ENCODE measurements at places on chromosomes 6 and 20.

GRCh38 chr20:19975901-19976300, 41.3 kb upstream of the NAA20 start:
- DNase-seq, result peak; percentile 72

DNA sequence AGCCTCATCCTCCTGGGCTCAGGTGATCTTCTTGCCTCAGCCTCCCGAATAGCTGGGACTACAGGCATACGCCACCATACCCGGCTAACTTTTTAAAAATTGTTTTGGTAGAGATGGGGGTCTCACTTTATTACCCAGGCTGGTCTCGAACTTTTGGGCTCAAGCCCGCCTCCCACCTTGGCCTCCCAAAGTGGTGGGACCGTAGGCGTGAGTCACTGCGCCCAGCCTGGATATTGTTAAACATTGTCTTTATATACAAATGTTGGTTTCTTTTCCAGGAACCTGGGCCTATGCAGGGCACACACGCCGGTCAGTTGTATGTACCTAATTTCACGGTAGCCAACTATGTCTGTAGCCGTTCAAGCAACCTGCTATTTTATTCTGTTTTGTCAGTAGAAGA, 60.1 kb downstream of the SYNJ2 start:
- no peak for DNase-seq

DNA sequence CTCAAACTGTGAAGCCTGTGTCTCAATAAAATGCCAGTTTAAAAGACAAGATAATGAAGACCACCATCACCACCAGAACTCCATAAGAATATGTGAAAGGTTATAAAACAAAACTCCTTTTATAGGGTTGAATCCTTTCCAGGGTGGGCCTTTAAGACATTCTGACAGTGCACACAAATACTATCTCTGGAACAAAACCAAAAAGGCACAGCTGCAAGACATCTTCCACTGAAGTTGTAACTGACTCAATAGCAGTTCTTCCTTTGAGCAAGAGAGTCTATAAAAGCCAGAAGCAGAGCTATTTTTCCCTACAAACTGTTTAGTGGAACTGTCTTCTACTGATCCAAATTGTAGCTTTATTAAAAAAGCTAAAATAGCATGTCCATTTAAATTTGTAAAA, 81.6 kb downstream of the EPB41L2 start:
- no peak for DNase-seq

GRCh38 chr6:126781582-126781981, 336.9 kb upstream of the RSPO3 start:
- no peak for DNase-seq

DNA sequence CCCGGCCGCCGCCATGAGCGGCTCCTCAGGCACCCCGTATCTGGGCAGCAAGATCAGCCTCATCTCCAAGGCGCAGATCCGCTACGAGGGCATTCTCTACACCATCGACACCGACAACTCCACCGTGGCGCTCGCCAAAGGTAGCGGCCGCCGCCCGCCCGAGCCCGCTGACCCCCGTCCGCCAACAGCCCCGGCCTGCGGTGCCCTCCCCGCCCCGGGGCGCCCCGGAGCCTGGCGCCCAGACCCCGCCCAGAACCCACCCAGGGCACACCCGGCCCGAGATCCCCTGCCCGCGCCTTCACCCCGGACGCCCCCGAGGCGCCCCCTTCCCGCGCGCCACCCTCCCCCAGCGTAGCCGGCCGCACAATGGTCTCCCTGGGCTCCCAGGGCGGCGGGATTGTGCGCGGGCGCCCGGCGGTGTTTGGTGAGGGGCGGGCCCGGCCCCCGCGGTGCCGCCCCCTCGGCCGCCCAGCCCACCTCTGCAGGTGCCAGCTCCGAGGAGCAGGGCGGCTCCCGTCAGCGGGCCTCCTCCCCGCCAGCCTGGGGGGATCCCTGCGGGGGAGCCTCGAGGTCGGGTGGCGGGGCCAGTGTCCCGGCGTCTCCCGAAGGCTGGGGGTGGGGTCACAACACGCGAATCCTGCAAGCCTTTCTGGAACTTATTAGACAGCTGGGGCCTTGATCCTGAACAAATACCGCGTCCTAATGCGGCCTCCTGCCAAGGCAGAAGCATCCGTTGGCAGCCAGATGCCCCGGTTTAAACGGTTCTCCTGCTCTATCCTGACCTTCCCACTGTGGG, 577 bp downstream of the LSM14B start:
- peak; percentile 59 for DNase-seq

DNA sequence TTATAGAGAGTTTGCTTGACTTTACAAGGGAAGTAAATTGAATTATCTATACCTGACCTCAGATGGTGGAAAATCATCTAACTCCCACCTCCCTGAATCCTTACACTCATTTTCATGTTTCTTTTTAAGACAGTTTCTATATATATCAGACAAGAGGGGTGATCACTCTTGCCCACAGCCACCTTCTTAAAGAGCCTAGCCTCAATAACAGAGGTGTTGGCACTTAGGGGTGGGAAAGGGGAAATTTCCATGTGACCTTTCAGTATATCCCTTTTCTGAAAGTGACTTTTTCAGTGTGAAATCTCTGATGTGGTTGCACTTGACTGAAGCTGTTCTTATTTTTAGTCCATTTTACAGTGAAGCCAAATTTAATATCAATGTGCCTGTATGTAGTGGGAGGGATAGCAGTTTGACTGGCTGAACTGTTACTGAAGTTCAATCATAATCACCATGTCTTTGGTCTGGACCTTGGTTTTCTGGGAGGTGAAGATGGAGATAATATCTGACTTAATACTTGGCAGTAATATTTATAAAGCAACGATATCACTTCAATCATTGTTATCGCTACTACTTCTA, 141.3 kb downstream of the MAP3K7 start:
- DNase-seq, result no peak

GRCh38 chr6:151784441-151785214, 22.9 kb upstream of the ESR1 start:
- no peak for DNase-seq

GRCh38 chr20:42902509-42902908, 287.2 kb downstream of the PTPRT start:
- DNase-seq, result no peak

- no peak for DNase-seq
Measured at GRCh38 chr20:37477041-37477440, 44.0 kb upstream of the NNAT start.

DNA sequence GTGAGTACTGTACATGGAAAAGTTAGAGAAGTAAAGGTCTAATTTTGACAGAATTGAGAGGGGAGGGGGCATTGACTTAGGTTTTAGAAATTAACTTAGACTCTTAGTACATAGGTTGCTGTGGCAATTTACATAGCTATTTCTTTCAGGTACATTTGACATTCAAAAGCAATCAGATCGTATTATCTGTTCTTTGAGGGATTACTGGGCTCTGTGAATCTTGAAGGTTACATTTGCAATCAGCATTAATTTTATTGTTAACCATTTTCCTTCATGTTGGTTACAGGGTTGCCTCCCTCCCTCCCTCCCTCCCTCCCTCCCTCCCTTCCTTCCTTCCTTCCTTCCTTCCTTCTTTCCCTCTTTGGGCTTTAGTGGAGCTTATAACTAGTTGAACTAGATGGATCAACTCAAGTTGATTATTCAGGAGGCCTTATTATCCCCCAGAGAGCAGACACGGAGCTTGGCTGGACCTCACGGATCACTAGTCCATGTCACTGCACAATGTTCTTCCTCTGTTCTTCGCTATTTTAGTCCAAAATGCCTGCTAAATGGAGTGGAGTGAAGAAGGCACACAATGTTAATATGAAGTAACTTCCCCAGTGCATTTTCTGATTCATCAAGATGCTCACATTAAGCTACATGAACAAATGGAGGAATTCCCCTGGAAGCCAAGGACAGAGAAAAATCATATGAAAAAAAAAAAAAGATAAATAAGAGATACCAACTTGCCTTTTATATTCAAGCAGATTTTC, 87.8 kb downstream of the PLCB4 start:
- no peak for DNase-seq

DNA sequence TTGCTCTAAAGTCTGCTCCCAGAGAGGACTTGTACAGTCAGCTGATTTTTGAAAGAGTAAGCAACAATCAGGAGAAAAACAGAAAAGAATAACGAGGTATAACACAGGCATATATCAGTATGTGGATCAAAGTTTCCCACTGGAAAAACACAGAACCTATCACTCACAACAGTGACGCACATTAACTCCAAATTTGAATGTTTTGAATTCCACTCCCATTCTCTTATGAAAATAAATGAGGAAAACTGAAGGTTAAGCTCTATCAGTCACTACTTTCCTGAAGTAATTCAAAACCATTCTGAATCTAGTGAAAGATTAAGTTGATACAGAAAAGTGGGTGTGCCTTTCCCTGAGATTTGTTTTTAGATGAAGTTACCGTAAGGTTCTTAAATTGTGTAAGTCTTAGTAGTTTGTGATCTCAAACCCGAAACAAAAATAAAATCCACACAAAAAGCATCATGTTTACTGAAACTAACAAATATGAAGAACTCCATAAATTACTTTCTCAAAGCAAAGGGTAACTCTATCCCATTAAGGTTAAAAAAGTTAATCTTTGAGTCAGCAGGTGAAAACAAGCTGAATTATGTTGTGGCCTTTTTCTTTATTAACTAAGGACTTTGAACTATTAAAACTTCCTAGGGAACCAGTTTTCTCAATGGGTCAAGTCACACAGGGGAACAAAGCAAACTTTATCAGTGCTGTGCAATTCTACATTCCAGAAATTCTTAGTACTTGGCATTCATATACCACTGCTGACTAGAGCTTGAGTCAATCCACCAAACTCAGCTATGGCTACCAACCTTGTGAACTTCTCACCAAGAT, 115.7 kb downstream of the OGFRL1 start:
- no peak for DNase-seq

DNA sequence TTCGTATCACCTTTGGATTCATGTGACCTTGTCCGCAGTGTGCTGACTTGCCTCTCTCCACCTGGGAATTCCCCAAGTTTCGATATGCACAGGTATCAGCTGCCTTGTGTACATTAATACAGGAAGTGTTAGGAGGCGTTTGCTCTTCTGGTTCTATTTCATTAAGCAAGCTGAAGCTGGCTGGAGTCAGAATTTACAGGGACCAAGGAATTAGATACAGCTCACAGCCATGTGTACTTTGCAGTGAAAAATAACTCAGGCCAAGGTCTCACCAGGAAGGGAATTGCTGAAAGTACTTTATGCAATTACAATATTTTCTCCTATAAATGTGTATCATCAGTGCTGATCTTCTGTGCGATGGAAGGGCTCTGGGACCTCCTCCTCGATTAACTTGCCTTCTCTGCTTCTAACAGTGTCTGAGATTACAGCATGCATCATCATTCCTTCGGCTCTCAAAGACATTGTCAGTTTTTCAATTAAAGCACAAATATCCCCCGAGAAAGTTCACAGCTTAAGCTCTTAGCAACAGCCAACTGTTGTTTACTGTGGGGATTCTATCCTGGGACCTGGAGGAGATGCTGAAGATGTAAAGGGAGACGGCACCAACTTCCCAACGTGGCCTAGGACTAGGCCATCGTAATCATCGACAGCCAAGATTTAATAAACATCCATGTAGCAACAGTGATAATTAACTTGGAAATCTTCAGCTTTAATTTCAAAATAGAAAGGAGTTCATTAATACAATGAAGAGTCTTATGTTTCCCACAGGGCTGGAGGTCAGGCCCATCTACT, 13.8 kb upstream of the TIAM2 start:
- no peak for DNase-seq

- no peak for DNase-seq
Measured at GRCh38 chr20:1341561-1342265, 12.8 kb upstream of the SDCBP2 start.

GRCh38 chr20:37615340-37616109, 78.3 kb upstream of the CTNNBL1 start:
- DNase-seq, result no peak

GRCh38 chr6:4258733-4259132, 123.4 kb upstream of the ECI2 start:
- no peak for DNase-seq

DNA sequence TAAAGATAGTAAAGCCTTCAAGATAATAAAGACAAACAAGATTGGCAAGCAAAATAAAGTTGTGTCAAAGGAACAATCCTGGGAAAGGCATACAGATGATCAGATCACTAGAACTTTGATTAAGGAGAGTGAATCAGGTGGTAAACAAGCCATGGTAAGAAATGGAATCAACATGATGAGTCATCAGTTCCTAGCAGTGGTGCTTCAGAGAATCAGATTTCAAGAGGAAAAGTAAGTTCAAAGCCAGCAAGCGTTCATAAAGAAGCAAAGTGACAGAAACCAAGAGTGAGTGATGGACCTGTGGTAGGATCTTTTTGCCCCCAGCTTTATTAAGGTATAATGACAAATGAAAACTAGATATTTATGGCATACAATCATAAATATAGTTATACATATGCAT, 340.4 kb downstream of the TPBG start:
- DNase-seq, result no peak

DNA sequence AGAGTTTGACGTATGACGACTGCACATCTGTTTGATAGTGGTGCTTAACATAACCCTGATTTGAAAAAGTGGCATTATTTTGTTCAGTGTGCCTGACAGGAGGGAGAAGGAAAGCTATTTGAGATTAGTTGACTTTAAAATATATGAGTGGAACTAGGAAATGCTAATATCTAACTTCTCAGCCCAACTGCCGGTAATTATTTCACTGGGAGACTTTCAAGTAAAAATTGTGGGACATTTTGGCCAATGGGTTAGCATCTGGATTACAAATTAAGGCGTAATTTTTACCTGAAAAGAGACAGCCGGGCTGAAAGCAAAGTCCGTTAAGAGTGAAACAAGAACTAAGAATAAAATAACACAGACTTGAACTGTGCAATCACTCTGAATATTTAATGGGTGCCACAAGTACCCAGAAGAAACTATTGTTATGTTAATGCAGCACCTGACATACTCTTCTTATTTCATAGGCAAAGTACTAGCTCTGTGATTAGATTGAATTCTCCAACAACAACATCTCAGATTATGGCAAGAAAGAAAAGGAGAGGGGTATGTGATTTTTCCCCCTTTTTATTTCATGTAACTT, 2.0 kb downstream of the HEY2 start:
- DNase-seq, result no peak

DNA sequence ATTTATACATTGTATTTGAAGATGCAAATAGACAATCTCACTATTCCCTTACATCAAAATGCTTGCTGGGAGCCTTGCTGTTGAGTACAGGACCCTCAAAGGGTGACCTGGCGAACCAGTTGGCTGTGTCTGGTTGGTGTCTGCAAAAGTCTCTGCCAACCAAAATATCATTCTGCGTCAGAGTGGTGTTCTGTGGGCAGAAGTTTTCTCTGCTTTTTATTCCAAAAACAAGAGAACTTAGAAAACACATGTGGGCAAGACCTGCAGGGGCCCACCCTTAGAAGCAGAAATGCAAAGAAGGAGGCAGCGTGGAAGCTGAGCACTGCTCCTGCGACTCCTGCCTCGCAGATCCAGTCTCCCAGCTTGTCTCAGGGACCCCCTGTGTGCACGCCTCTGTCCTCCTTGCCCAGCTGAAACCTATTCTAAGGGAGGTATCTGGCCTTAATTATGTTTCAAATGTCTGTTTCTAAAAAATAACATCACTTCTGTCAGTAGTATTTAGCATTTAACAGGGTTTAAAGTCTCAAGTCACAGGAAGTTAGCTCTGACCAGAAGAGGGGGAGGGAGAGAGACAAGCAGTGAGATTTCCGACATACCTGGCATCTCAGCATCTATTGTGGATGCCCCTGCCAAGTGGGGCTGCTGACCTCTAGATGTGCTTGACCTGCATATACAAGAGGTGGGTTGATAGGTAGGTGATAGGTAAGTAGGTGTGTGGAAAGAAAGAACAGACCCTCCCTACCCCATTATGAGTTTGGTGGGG, 101.3 kb downstream of the SASH1 start:
- DNase-seq, result no peak

Measured in NCI-H524 (cell line).